ENCODE measurements at places on chromosomes 5 and 9.

GRCh38 chr5:17269201-17269600 lies 51.8 kb downstream of the BASP1 start:
- no peak for DNase-seq

- DNase-seq: no peak
These were observed 282.1 kb downstream of the RFX3 start for GRCh38 chr9:3243683-3244082.

DNA sequence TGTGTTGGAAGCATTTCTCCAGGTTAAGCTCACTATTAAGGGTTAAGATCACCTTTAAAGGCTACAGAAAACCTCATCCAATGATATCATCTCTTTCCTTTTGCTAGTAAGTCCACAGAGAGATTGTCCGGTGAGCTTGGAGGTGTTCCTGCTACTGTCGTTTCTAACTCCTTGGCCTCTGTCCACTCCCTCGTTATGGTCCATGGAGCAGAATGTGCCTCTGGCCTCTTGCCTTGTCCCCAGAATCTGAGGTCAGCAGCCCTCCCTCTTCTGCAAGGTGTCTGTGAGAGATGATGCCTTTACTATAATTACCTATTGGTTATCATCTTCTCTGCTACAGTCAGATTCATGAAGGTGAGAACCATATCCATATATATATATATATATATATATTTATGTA lies 15.0 kb downstream of the ORM2 start:
- DNase-seq: no peak

DNA sequence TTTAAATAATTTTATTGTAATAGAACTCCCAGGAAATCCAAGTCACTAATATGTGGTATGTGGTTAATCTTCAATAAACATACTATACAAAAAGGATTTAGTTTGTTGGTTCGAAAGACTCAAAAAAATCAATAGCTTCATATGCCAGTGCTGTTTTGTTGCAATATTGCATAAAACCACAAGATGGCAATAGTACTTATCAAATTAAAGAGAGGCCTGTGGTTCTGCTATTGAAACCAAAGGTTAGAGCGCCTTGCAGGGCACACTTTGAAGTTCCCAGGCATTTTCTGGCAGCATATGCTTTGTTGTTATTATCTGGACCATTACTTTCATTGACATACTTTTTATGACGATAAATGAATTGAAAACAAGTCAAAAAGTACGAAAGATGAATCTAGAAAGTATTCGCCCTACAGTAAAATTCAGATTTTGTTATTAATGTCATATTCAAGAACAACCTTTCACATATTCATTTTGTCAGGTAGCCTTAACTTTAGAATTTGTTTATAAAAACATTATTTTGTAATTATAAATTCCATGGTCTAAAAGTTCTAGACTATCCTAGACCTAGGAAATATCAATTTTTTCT lies 316.3 kb downstream of the MCTP1 start:
- peak; percentile 11 for DNase-seq

- DNase-seq: no peak
These were observed 44.5 kb downstream of the SPRY4 start for GRCh38 chr5:142280066-142281007.

GRCh38 chr5:148957591-148958202 lies 105.2 kb downstream of the SH3TC2 start:
- no peak for DNase-seq

GRCh38 chr5:5306696-5307095 lies 115.8 kb upstream of the ICE1 start:
- peak; percentile 75 for DNase-seq

- DNase-seq: no peak
These were observed 127.2 kb downstream of the KDM4C start for GRCh38 chr9:6884990-6885389.

- DNase-seq: no peak
These were observed 166.6 kb downstream of the RFX3 start for GRCh38 chr9:3359048-3359692.

DNA sequence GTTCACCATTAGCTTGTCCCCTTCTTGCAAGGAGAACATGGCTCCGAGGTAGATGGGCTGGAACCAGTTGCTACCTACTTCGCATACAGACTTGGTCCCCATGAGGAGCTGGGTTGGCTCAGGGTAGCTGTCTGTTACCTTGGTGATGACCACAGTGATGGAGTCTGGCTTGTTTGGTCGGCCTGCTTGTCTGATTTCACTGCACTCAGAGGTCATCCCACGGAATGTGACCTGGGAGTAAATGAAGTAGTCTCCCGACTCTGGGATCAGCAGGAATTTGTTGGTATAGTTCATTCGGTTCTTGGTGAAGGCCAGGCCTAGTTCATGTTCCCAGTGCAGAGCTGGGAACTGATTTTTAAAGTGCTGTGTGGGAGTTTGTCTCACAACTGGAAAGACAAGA lies 15.3 kb downstream of the TNFSF15 start:
- DNase-seq: no peak

DNA sequence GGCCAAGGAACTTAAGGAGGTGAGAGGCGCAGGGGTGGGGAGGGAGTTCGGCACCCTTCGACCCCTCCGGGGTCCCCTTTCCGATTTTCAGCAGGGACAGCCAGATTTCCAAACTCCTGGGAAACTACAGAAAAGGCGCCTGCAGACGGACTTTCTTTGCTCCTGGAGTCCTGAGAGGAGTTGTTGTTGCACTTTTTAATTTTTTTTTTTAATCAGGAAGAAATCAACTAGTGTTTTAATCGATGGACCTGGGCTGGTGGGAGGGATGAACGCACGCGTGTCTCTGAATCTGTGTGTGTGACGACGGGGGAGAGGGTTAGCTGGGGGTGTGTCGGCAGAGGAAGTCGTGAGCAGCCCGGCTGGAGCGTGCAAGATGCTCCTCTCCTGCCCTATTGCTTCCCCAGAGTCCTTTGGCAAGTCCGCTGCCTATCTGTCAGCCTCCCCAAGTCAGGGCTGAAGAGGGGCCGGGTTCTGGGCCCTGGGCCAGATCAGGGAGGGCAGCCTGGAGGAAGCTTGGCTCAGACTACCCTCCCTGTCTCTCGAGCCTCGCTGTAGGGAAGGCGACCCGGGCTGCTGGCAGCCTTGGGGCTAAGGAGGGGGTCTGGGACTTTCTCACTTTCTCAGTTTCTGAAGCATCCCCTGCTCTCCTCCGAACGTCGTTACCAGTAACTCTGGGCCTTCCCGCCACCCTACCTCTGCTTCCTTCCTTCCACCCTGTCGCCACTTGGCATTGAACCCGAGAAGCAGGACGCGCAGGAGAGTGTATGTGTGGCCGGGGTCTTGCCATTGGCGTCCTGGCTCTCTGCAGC lies 731 bp downstream of the PRR16 start:
- DNase-seq: no peak

DNA sequence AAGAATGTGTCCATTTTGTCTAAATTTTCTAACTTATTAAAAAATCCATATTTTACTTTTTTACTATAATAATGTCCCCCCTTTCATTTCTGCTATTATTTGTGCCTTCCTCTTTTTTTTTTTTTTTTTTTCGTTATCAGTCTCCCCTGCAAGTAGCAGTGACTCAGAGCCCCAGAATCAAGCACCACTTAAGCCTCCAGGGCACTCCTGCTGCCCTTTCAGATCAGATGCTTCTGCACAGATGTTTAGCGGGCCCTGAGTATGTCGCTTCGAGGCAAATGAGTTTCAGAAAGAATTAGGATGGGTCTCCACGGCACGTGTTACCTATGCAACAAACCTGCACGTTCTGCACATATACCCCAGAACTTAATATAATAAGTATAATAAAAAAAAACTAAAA lies 11.7 kb downstream of the MED7 start:
- no peak for DNase-seq

- DNase-seq: no peak
These were observed 58.0 kb downstream of the PLAC8L1 start for GRCh38 chr5:146047396-146047795.

GRCh38 chr9:82677086-82677485 lies 385.9 kb downstream of the RASEF start:
- no peak for DNase-seq

Measured in BJ (cell line).